ENCODE measurements at places on chromosomes 16 and 17.
A peak's percentile ranks its signal among the peaks of the same experiment; 100 is the strongest.

- H3K36me3 ChIP-seq: no peaks in the 10 kb centered on the region
- H3K27ac ChIP-seq: no peak overlapping the region
- DNase-seq: no peak
- H3K27me3 ChIP-seq: no peaks in the 10 kb centered on the region
Observed at GRCh38 chr16:64858076-64858475, 263.8 kb downstream of the CDH11 start.

DNA sequence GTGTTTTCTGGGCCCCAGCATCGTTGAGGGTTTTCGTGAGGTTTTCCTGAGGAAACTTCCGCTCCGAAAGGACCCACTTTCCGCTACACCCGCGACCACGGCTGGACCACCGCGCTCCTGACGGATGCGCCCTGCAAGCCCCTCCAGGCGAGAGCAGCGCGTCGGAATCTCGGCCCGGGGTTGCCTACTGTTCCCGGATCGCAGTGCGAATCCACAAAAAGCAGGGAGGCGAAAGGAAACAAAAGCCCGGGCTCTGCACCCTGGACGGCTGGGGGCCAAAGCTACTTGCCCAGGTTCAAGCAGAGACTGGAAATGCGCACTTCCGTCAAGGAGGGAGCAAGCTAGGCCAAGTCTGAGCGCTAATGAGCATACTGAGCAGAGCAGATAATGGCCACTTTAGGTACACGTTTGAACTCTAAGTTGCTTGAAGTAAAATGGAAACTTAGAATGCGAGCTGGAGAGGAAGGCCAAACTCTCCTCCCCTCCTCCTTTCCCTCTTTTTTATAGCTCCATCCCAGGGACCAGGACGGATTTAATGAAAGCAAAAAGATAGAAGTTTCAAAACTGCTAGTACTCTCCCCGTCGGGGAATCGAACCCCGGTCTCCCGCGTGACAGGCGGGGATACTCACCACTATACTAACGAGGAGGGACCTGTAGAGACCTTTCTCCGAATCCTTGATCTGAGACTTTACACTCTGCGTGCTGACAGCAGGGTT lies 11.4 kb upstream of the AURKB start:
- peak overlapping the region; percentile 99 for H3K27ac ChIP-seq
- peak; percentile 85 for DNase-seq
- peaks cover 14% of the 10 kb centered on the region for H3K4me1 ChIP-seq

- DNase-seq: no peak
- no peak overlapping the region for H3K4me3 ChIP-seq
- peaks cover 24% of the 10 kb centered on the region for H3K4me1 ChIP-seq
- H3K27me3 ChIP-seq: no peaks in the 10 kb centered on the region
- H3K27ac ChIP-seq: no peak overlapping the region
- no peaks in the 10 kb centered on the region for H3K36me3 ChIP-seq
Observed at GRCh38 chr16:72811188-72811720, 236.7 kb downstream of the ZFHX3 start.

DNA sequence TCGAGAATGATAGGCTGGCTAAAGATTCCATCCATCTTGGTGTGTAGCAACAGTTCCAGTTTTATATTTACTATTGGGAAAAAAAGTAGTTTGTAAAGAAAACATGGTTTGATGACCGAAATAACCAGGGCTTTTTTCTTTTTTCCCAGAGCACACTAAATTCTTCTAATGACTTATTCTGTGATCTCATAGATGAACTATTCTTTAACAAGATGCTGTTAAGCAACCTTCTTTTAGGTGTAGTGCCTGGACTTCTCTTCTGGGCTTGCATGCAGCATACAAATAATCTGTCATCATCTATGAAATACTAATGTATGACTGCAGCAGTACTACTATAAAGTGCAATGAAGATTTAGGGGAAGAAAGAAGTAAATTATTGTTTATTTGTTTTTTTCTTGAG lies 11.0 kb upstream of the CAPNS2 start:
- peaks cover 69% of the 10 kb centered on the region for H3K36me3 ChIP-seq
- H3K27me3 ChIP-seq: no peaks in the 10 kb centered on the region
- peaks cover 25% of the 10 kb centered on the region for H3K4me1 ChIP-seq
- H3K27ac ChIP-seq: no peak overlapping the region

- H3K36me3 ChIP-seq: no peaks in the 10 kb centered on the region
- DNase-seq: no peak
- no peak overlapping the region for H3K4me3 ChIP-seq
- no peaks in the 10 kb centered on the region for H3K27me3 ChIP-seq
- H3K4me1 ChIP-seq: peaks cover 70% of the 10 kb centered on the region
Observed at GRCh38 chr17:21164216-21164615, 37.5 kb downstream of the DHRS7B start.

DNA sequence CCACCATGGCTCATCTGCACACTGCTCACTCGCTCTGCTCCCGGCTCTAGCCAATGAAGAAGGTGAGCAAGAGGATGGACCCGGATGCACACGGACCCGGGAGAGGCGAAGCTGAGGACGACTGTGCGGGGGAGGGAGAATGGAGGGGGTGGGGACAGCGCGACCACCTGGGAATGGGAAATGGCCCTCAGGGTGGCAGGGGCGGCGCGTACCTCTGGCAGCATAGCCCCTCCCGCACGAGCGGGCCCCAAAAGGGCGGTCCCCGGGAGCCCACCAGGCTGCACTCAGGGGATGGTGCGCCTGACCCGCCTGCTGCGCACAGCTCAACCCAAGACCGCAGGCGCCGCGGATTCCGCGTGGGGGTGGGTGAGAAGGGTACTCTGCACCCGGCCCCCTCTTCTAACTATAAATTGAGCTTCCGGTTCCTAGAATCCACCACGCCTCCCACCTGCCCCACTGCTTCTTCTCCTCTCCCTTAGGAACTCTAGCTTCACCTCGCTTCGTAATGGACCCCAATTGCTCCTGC lies 6.1 kb downstream of the MT1H start:
- no peaks in the 10 kb centered on the region for H3K36me3 ChIP-seq
- peaks cover 16% of the 10 kb centered on the region for H3K4me1 ChIP-seq
- DNase-seq: no peak
- H3K4me3 ChIP-seq: peak overlapping the region; percentile 30
- H3K27ac ChIP-seq: no peak overlapping the region

DNA sequence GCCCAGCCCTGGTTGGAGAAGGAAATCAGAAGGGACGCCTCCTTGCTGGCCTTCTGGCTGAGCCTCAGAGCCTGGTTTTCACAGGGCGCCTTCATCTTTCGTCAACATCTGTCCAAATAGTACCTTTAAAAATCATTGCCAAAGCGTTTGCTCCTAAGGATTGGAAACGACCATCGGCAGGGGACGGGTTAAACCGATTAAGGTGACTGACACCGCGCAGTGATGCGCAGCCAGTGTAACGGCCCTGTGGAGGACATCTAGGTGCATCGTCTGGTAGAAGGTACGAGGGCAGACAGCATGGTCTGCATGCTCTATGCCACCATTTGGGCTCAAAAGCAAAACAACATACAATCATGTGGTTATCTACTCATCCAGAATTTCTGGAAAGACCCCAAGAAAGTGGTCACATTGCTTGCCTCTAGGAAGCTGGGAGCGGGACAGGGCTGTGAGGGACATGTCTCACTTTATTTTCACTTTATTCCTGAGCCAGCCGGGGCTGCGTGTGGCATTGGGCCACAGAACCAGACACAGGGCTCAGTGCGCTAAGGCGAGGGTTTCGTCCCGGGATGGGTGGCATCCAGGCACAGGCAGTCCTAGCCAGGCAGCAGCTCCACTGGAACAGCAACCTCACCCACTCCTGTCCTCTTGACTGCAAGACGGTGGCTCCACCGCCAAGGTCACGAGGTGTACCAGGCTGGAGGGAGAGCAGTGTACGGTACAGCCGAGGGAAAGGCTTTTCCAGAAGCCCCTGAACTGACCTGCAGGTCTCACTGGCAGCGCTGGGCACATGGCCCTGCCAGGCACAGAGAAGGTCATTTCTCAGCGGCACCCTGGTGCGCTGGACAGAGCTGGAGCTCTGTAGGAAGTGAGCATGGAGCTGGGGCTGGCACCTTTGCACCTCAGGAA lies 40.9 kb upstream of the JPH3 start:
- no peak for DNase-seq
- no peaks in the 10 kb centered on the region for H3K27me3 ChIP-seq
- H3K4me1 ChIP-seq: peaks cover 12% of the 10 kb centered on the region
- no peak overlapping the region for H3K4me3 ChIP-seq
- no peak overlapping the region for H3K27ac ChIP-seq

DNA sequence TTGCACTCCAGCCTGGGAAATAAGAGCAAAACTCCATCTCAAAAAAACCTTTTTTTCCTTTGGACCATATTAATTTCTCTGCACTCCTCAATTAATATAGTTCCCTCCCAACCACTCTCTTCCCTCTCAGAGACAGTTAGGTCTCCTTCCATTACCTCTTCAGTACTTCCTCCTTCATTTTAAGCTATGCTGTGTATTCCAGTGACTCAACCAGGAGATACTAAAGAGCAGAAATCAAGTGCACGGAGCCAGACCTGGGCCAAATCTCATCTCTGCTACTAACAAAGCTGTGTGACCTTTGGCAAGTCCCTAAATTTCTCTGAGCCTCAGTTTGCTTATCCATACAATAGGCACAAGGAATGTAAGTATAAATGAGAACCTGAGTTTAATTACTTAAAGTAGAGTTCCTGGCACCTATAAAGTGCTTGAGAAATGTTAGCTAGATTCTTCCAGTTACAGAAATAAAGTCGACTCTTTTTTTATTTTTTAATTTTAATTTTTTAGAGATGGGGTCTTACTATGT lies 8.5 kb downstream of the PECAM1 start:
- peaks cover 96% of the 10 kb centered on the region for H3K4me1 ChIP-seq
- H3K4me3 ChIP-seq: no peak overlapping the region
- DNase-seq: no peak
- peaks cover 24% of the 10 kb centered on the region for H3K36me3 ChIP-seq
- H3K27ac ChIP-seq: no peak overlapping the region

All from heart right ventricle (tissue), 16 donors.